ENCODE measurements at places on chromosomes 7 and 10. TPM values are rescaled to one million over a fixed set of nuclear protein-coding genes. Genes with fewer than 3 reads are reported as not detected.

GIMAP1 gene
- total RNA-seq: 5.4 TPM

NPTX2 gene
- total RNA-seq: 1.8 TPM

ADRA2A gene
- 7.7 TPM for total RNA-seq

DNA sequence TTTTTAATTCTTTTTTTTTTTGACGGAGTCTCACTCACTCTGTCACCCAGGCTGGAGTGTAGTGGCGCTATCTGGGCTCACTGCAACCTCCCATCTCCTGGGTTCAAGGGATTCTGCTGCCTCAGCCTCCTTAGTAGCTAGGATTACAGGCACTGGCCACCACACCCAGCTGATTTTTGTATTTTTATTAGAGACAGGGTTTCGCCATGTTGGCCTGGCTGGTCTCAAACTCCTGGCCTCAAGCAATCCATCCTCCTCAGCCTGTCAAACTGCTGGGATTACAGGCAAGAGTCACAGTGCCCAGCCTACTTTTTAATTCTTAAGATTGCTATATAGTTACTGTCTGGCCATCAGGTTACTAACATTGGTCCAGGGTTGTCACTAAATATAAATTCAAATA is 59.6 kb downstream of the ZNF277 start:
- DNase-seq: no peak

GRCh38 chr7:142796501-142797390 is 26.0 kb downstream of the PRSS2 start:
- DNase-seq: no peak

DNA sequence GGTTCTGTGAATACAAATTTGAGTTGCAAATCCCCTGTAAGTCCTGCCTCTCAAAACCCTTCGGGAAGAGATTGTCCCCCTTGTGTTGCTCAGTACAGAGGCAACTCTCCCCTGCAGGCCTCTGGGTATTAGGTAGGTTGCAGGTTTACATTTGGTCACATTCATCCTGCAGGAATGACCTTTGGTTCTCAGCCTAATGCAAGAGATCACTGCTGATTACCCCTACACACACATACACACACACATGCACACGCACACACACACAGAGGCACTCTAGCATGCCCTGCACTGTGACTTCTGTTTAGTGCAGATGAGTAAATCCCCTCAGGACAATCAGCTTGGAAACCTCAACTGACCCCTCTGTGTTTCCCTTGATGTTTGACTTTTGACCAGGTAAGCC is 69.2 kb downstream of the C10orf67 start:
- DNase-seq: no peak

- no peak for DNase-seq
These were observed 101.7 kb upstream of the KLF6 start for GRCh38 chr10:3886641-3887251.

- DNase-seq: no peak
These were observed 108.3 kb downstream of the EGFR start for GRCh38 chr7:55127135-55127551.

- DNase-seq: no peak
These were observed 263.6 kb downstream of the SKIDA1 start for GRCh38 chr10:21261842-21262294.

- no peak for DNase-seq
These were observed 14.4 kb downstream of the ALKBH4 start for GRCh38 chr7:102450242-102450641.

Measured in posterior vena cava (tissue), 2 donors.